ENCODE measurements at places on chromosomes 4 and X.

GRCh38 chrX:8345473-8345872 is 119.2 kb upstream of the VCX3B start:
- H3K27me3 ChIP-seq: no peaks in the 10 kb centered on the region
- no peak overlapping the region for H3K27ac ChIP-seq
- H3K36me3 ChIP-seq: no peaks in the 10 kb centered on the region
- H3K4me3 ChIP-seq: no peak overlapping the region
- no peak for DNase-seq
- H3K4me1 ChIP-seq: no peaks in the 10 kb centered on the region

DNA sequence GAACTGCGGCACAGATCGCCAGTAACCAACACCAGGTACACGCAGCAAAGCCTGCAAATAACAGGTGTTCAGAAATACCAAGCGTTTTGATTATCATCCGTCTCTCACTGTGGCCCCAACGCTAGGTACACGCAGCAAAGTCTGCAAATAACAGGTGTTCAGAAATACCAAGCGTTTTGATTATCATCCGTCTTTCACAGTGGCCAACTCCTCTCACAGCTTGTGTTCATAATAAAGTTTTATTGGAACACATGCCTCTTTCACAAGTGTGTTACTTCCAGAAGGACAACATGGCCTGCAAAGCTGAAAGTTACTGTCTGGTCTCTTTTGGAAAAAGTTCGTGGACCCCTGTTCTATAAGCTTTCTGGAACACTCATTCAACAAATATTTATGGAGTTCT is 153.1 kb downstream of the AFAP1 start:
- H3K27me3 ChIP-seq: no peaks in the 10 kb centered on the region
- no peaks in the 10 kb centered on the region for H3K4me1 ChIP-seq
- H3K27ac ChIP-seq: no peak overlapping the region
- no peaks in the 10 kb centered on the region for H3K36me3 ChIP-seq
- H3K4me3 ChIP-seq: no peak overlapping the region

GRCh38 chr4:22901631-22902030 is 208.9 kb downstream of the GBA3 start:
- no peak overlapping the region for H3K4me3 ChIP-seq
- no peak overlapping the region for H3K27ac ChIP-seq
- no peaks in the 10 kb centered on the region for H3K27me3 ChIP-seq
- DNase-seq: no peak
- no peaks in the 10 kb centered on the region for H3K36me3 ChIP-seq
- no peaks in the 10 kb centered on the region for H3K4me1 ChIP-seq

GRCh38 chrX:42704454-42704853 is 73.5 kb downstream of the PPP1R2C start:
- H3K4me3 ChIP-seq: no peak overlapping the region
- no peak overlapping the region for H3K27ac ChIP-seq
- DNase-seq: no peak
- no peaks in the 10 kb centered on the region for H3K27me3 ChIP-seq

DNA sequence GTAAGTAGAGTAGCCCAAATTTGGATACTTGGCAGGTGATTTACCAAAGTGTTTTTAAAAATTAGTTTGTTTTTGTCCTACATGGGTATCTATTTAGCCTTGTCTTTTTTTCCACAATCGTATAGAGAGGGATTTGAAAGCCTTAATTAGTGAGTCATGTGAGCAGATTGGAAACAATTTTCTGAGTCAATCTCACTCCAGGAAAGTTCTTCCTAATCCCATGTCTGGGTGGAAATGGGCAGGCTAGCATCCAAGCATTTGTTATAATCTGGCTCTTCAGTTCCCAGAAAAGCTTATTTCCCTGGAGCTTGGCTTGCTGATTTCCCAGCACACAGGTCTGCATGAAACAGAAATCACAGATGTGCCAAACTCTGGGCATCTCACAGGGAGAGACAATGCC is 426.9 kb upstream of the BOD1L1 start:
- H3K36me3 ChIP-seq: no peaks in the 10 kb centered on the region
- no peaks in the 10 kb centered on the region for H3K27me3 ChIP-seq
- H3K4me3 ChIP-seq: no peak overlapping the region
- DNase-seq: no peak
- H3K27ac ChIP-seq: no peak overlapping the region
- H3K4me1 ChIP-seq: no peaks in the 10 kb centered on the region

DNA sequence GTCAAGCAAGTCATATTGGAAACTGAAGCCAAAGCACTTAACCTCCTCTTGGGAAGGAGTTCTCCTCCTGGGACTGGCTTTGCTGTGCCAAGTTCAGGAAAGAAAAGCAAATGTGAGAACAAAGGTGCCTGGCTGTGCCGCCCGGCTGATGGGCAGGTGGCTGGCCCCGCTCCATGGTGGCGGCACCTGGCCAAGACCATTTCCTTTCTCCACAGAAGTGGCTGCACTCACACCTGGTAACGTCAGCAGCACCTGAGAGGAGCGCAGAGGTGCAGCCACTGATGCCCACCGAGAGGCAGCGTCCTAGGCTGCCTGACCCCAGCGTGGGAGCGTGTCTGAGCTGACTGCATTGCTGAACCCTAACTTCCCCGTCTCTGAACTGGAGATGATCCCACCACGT is 54.3 kb downstream of the DCTD start:
- no peak overlapping the region for H3K4me3 ChIP-seq
- no peak overlapping the region for H3K27ac ChIP-seq

GRCh38 chr4:54077812-54078211 is 13.4 kb upstream of the CHIC2 start:
- H3K36me3 ChIP-seq: no peaks in the 10 kb centered on the region
- DNase-seq: no peak
- H3K4me1 ChIP-seq: no peaks in the 10 kb centered on the region
- no peak overlapping the region for H3K27ac ChIP-seq
- H3K4me3 ChIP-seq: no peak overlapping the region
- H3K27me3 ChIP-seq: no peaks in the 10 kb centered on the region

DNA sequence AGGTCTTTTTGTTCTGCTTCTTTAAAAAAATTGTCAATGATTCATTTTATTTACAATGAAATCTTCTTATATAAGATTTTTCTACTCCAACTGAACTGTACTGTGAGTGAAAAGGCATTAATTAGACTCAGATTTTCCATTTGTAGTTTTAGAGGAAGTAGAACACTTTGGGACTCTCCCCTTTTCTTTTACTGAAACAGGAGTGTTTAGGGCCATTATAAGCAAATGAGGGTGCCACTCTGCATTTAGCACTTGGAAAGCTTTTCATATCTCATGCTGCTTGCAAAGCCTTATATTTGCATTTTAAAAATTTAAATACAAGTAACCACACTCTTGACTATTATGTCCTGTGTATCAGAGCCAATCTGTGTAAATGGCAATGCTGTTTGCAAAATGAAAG is 584.3 kb downstream of the KLHL13 start:
- no peak overlapping the region for H3K4me3 ChIP-seq
- no peak overlapping the region for H3K27ac ChIP-seq
- no peak for DNase-seq
- no peaks in the 10 kb centered on the region for H3K27me3 ChIP-seq
- H3K4me1 ChIP-seq: no peaks in the 10 kb centered on the region
- H3K36me3 ChIP-seq: no peaks in the 10 kb centered on the region

DNA sequence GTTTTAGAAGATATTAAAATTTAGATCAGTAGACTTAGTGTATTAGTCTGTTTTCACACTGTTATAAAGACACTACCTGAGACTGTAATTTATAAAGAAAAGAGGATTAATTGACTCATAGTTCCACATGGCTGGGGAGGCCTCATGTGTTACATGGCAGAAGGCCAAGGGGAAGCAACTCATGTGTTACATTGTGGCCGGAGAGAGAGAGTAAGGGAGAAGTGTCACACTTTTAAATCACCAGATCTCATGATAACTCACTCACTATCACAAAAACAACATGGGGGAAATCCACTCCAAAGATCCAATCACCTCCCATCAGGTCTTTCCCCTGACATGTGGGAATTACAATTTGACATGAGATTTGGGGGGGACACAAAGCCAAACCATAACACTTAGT is 1159.7 kb upstream of the PCDH7 start:
- no peaks in the 10 kb centered on the region for H3K4me1 ChIP-seq
- no peaks in the 10 kb centered on the region for H3K27me3 ChIP-seq
- no peak overlapping the region for H3K4me3 ChIP-seq
- no peak overlapping the region for H3K27ac ChIP-seq

DNA sequence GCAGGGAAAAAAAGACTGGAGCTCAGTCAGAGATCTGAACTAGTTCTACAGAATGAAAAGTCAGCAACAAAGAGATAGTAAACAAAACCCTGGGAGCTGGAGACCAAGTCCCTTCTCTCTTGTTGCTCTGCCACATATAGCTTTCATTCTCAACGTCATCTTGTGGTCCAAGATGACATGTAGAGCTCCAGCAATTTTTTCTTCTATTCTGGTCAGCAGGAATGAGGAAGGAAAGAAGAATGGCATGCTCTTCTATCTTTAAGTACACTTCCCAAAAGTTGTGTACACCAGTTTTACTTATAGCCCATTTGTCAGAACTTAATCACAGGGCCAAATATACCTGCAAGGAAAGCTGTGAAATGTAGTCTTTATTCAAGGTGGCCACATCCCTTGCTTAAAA is 45.6 kb downstream of the RAP2C start:
- H3K36me3 ChIP-seq: no peaks in the 10 kb centered on the region
- H3K4me1 ChIP-seq: no peaks in the 10 kb centered on the region
- no peak overlapping the region for H3K27ac ChIP-seq
- no peak for DNase-seq
- H3K27me3 ChIP-seq: no peaks in the 10 kb centered on the region

DNA sequence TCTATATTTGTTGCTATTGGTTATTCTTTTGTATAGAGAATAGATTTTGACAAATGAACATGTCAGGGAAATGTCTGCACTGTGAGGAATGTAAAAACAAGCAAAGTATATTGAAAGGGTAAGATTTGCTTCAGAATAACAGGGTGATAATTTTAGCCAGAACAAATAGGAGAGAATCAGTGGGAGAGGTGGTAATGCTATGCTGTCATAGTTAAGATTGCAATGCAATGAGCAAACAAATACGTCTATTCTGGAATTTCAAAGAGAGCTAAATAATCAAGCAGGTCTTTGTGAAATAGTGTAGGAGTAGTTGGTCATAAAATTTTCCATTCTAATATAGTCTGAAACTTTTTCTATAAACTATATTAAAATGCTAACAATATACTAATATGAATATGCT is 1478.4 kb downstream of the TECRL start:
- H3K36me3 ChIP-seq: no peaks in the 10 kb centered on the region
- H3K4me3 ChIP-seq: no peak overlapping the region
- no peak for DNase-seq
- H3K27me3 ChIP-seq: no peaks in the 10 kb centered on the region
